ENCODE measurements at places on chromosomes 12 and 14.

DNA sequence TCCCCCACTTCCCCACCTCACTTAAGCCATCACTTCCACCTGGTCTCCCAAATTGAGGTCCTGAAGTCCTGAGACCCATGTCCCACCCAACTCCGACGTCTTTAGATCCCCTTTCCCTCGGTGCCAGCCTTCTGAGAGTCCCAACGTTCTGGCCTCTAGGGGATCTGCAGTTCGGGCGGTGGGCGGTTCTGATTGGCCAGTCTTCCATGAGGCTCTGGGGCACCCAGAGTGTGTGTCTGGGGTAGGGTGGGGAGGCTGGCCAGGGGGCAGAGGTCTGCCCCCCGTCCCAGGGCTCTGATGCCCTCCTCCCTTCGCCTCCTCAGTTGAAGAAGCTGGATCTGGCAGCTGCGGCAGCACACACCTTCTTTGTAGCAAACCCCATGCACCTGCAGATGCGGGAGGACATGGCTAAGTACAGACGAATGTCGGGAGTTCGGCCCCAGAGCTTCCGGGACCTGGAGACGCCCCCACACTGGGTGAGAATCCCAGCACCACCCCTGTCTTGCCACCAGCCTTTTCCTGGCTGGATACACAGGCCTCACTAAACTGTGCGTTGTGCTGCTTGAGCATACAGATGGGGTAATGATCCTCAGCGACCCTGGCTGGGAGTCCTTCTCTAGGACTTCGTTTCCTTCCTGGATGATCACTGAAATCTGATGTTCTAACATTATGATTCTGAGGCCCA lies 1.5 kb downstream of the P3H3 start:
- no peak for DNase-seq

DNA sequence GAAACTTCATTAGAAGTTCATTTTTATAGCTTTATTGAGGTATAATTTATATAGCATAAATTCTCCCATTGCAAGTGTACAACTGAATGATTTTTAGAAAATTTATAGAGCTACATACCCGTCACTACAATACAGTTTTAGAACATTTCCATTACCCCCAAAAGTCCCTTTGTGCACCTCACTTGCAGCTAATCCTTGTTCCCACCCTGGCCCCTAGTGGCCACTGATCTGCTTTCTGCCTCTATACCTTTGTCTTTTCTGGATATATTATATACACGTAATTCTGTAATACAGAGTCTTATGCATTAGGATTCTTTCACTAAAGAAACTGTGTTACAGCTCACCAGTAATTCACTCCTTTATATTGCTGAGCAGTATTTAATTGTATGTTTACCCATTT lies 145.1 kb upstream of the DIO2 start:
- no peak for DNase-seq

- peak; percentile 11 for DNase-seq
Measured at GRCh38 chr14:62053188-62053587, 291.0 kb downstream of the SNAPC1 start.

GRCh38 chr12:3200032-3200617 lies 122.9 kb downstream of the TSPAN9 start:
- no peak for DNase-seq

GRCh38 chr12:52798003-52798670 lies 2.2 kb upstream of the KRT3 start:
- DNase-seq, result no peak

- no peak for DNase-seq
Measured at GRCh38 chr14:29898470-29898869, 29.2 kb downstream of the PRKD1 start.

DNA sequence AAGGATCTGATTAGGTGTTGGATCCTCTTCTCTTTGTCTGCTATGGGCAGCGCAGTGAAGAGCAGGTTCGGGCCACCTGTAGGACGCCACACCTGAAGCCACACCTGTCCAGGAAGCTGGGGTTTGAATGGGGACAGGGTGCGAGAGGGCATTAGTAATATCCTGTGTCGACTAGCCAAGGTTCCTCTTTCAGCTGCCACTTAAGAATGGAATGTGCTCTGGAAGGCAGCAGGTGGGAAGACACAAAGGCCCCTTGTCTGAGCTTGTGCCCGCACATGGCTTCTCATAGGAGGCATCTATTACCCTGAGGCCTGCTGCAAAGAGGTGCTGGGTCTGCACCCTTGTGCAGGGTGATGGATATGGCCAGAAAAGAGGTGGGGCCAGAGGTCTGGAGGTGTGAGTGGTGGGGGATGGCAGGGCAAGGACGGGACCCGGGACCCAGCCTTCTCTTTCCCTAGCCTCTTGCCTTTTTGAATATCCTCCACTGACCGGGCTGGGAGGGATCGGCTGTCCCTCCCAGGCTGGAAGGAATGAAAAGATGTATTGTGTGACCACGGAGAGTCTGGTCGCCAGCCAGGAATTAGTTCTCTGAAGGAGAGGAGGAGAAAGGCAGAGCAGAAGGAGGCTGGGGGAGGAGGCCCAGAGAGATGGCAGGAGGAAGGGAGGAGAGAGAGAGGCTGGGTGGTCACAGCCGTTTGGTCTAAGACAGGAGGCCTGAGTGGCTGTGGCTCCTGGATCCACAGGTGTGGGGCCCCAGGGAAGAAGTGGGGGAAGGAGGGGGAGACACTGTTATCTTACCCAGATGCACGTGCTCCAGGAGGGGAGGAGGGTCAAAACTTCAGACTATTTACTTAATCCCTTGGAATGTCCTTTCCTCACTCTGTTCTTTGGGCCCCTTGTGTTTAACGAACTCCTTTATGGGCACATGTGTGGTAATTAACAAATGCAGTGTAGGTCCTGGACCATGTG lies 101.5 kb downstream of the SMOC1 start:
- DNase-seq, result no peak

DNA sequence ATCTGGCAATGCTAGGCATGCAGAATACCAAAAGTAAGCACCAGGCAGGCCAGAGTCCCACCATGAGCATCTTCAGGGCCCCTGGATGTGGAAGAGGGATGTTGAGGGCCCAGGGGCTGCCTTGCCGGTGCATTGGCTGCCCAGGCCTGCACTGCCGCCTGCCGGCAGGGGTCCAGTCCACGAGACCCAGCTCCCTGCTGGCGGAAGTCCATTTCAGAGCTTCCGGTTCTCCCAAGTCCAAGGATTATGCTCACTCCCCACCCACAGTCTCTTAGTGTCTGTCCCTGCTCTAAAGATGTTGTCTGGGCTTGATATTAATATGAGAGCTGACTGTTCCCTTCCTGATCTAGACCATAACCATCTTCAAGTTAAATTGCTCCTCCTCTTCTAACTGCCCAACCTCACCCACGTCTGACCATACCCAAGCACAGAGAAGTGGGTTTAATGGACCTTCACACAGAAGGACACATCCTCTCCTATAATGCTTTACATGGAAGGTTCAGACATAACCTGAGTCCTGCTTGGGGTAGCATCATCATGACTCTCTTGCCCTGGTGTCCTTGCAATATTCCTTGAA lies 117.4 kb downstream of the DAD1 start:
- DNase-seq, result no peak

- DNase-seq, result no peak
Measured at GRCh38 chr12:121441555-121441954, 41.6 kb downstream of the RNF34 start.

DNA sequence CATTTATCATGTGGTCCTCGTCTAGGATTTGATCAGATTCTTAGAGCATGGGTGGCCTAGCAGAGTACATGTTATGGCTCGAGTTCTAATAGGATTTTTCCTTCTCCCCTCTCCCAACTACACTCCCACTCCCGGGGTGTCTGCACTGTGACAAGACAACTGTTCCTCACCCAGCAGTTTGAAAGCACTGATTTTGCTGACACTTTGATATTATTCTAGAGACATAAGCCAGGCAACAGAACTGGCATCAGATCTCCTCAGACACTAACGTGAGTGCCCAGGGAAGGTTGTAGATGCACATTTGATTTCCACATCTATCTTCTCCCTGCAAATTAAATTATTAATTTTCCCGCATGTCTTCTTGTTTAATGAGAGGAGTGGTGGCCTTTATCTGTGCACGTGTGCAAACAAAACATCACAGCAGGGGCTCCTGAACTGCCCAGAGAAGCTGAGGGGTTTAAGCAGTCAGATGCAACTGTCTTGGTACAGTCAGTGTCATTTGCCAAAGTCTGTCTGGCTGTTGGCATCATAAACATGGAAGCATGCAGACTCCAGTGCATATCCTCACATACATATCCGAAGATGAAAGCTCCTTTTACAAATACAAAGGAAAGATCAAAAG lies 491.8 kb downstream of the NPAS3 start:
- no peak for DNase-seq

DNA sequence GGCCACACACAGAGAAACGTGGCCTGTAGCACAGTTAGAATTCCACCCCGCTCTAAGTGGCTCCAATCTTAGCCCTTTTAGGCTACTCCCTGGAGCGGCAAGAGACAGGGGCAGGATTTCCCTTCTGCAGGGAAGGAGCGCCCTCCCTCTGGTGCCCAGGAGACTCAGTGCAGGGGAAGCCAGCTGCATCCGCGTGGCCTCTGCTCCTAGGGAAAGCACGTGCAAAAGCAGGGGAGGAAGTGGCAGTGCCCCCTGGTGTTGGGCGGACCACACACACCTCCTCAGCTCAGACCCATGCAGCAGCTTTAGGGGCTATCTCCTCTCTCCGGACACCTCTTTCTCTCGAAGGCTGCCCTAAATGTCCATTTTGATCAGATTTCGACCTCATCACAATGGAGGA lies 50.0 kb downstream of the SPRING1 start:
- no peak for DNase-seq

All from GM18507 (cell line).